ENCODE measurements at places on chromosomes 16 and 17. TPM values are rescaled to one million over a fixed set of nuclear protein-coding genes. Genes with fewer than 3 reads are reported as not detected.

KRTAP4-3 gene
- not detected for total RNA-seq

TAF15 gene
- total RNA-seq: 97.3 TPM

TNFRSF17 gene
- not detected for total RNA-seq

PRSS33 gene
- not detected for total RNA-seq

MT1F gene
- 0.34 TPM for total RNA-seq

MLKL gene
- 8.6 TPM for total RNA-seq

MT4 gene
- total RNA-seq: not detected

RRAD gene
- 0.22 TPM for total RNA-seq

NXPH3 gene
- total RNA-seq: 5.3 TPM

HS3ST2 gene
- total RNA-seq: 0.09 TPM

LRRC46 gene
- not detected for total RNA-seq

CES5A gene
- total RNA-seq: not detected

RASL10B gene
- total RNA-seq: 0.26 TPM

MT1M gene
- total RNA-seq: 0.54 TPM

ZNF750 gene
- total RNA-seq: under 0.01 TPM
